ENCODE measurements at places on chromosomes 6 and 20.

DNA sequence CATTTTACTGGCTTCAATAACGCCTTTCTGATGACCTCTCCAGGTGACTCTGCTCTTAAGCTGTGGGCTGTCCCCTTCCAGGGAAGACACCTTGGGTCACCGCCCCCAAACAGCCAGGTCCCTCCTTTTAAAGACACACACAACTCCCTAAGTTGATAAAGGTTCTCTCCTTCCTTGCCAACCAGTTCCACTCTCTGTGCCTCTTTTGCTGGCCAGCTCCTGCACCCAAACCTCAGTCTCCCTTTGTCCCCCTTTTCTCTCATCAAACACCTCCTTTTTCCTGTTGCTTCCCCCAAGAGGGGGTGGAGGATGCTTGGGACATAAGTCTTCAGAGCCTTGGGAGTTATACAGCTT is 1.0 kb downstream of the NCOA6 start:
- DNase-seq, result peak; percentile 92

GRCh38 chr6:125262016-125263013 is 39.5 kb downstream of the HDDC2 start:
- no peak for DNase-seq

- peak; percentile 36 for DNase-seq
Measured at GRCh38 chr20:49398401-49399144, 83.9 kb downstream of the KCNB1 start.

- DNase-seq, result no peak
Measured at GRCh38 chr6:123962508-123962907, 158.8 kb downstream of the NKAIN2 start.

GRCh38 chr20:52410182-52410647 is 218.6 kb upstream of the ZFP64 start:
- peak; percentile 23 for DNase-seq

GRCh38 chr20:3673221-3674070 is 8.4 kb downstream of the ADAM33 start:
- no peak for DNase-seq

DNA sequence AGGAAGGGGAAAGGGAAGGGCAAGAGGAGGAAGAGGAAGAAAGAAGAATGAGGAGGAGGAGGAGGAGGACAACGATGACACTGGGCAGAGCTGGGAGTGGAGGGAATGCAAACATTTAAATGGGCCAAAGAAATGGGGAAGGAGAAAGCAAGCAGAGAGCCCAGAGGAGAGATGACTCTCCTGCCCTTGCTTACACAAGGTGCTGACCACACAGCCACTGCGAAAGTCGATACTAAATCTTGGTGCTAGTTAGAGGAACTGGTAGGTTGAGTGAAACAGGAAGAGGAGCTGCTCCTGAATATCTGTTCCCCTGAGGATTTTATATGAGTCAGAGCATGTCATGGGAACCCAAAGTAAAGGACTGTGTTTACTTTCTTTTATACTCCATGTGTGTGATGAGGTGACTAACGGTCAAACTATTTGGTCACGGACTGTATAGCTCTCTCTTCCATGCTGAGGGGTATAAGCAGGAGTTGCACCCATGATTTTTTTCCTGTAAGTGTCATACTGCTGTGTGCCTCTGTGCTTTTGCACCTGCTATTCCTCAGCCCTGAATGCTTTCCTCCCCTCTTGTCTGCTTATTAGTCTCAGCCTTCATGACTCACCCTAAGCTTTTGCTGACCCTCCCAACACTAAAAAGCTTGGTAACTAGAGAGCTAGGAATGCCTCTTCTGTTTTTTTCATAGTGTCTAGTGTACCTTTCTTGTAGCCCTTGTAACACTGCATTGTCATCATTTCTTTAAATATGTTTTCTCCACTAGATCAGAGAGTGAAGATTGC is 9.5 kb upstream of the PAQR8 start:
- peak; percentile 82 for DNase-seq

GRCh38 chr20:50911716-50912115 is 19.5 kb downstream of the ADNP start:
- DNase-seq, result no peak

GRCh38 chr6:74623027-74623426 is 582.8 kb downstream of the COL12A1 start:
- no peak for DNase-seq

- DNase-seq, result no peak
Measured at GRCh38 chr20:11521476-11522365, 396.0 kb upstream of the BTBD3 start.

DNA sequence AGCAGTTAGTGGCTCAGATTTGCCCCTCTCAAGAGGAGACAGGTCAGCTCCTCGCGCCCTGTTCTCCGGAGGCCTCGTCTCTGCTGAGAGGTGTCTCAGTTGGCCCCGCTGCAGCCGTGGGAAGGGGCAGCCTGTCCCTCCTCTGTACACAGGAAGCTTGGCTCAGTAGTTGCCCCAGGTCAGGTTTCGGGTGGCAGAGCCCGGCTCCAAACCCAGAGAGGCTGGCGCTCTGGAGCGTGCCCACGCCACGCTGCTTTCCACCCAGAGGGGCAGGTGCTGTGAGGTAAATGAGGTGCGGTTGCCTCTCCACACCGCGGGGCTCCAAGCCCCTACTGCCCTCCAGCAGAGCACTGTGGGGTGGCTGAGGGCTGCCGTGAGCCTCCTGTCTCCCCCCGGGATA is 16.0 kb downstream of the DYNLT1 start:
- no peak for DNase-seq

DNA sequence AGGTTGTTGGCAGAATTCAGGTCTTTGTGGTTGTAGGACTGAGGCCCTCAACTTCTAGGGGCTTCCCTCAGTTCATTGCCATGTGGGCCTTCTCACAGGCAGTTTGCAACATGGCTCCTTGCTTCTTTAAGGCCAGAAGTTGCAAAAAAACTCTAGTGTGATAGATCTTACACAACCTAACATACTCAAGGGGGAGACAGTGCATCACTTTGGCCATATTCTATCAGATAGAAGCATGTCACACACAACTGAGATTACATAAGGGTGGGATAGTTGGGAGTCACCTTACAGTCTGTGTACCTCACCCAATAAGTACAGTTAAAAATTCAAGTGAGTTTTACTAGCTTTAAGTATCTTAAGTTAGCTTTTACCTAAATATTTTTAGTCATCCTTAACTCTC is 1.6 kb downstream of the SIRPD start:
- DNase-seq, result no peak

DNA sequence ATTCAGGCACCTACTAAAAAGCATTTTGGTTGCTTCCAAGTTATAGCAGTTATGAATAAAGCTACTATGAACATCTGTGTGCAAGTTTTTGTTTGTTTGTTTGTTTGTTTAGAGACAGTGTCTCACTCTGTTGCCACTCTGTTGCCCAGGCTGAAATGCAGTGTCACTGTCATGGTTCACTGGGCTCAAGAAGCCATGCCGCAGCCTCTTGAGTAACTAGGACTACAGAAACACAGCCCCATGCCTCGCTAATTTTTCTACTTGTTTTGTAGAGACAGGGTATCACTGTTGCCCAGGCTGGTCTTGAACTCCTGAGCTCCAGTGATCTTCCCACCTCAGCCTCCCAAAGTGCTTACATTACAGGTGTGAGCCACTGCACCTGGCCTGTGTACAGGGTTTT is 795.9 kb downstream of the EPHA7 start:
- no peak for DNase-seq

DNA sequence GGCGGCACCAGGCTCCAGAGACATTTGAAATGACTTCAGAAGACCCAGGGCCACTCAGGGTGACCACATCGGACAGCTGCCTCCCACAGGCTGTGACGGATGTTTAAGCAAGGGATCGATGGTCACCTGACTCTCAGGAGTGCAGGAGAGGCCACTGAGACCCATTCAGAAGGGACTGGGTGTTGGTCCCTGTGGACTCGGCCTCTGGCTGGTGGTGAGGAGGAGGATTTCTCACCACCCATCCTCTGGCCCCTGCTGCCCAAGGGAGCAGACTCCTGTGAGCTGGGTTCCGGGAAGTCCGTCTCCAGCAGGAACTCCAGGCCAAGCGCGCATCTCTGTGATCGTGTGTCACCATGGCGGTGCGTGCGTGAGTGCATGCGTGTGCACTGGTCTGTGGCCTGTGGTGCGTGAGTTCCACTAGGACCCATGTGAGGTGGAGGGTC is 25.5 kb downstream of the NPEPL1 start:
- DNase-seq, result no peak

DNA sequence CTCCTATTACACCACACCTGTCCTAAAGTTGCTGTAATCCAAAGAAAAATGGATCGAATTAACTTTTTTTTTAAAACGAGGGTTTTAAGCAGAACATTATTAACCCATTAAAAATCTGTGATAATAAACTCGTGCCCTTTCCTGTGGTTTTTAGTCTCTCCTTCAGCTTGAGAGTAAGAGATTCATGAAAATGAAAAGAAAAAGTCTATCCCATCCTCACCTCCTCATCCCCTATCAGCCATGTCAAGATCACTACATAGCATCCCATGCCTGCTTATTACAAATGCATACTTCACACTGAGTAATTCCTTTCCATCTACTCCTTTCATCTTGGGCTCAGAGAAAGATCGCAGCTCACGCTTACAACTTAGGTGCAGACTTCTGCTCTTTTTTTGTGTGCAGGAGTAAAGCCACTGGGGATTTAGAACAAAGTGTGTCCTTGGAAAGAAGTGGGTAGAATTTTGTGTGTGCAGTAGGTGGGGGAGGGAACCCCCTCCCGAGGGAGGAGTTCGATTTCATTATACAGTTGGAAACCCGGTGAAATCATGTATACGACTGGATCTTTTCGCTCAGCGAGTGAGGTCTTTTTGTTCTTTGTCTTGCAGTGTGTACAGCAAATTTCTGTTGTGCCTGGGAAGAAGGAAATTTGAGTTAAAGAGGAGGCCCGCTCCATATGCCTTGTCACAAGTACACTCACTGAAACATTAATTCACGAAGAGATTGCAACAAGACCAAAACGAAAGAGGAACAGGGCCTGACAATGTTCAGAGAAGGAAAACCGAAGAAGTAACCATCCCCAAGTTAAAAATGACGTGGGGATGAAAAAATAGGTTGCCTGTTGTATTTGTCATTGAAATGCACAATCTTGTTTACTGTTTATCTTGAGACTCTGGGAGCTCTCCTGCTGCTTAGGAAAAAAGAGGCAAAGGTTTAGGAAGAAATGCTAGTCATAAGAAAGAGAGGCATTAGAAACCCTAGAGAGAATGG is 146.5 kb upstream of the ZNF217 start:
- no peak for DNase-seq

- DNase-seq, result no peak
Measured at GRCh38 chr20:18904192-18904591, 90.6 kb downstream of the SCP2D1 start.

GRCh38 chr6:151071295-151071694 is 168.5 kb upstream of the AKAP12 start:
- no peak for DNase-seq

- DNase-seq, result no peak
Measured at GRCh38 chr20:57610261-57610952, 9.8 kb downstream of the ZBP1 start.

- no peak for DNase-seq
Measured at GRCh38 chr20:40978761-40979160, 49.9 kb upstream of the TOP1 start.

- DNase-seq, result peak; percentile 53
Measured at GRCh38 chr6:99868074-99868702, 125.8 kb downstream of the MCHR2 start.

GRCh38 chr6:136415351-136416007 is 125.8 kb upstream of the BCLAF1 start:
- no peak for DNase-seq

- peak; percentile 56 for DNase-seq
Measured at GRCh38 chr6:583116-583515, 73.8 kb downstream of the HUS1B start.

- no peak for DNase-seq
Measured at GRCh38 chr20:53622247-53623133, 28.9 kb upstream of the ZNF217 start.

- DNase-seq, result no peak
Measured at GRCh38 chr6:45772886-45773495, 242.7 kb downstream of the CLIC5 start.

GRCh38 chr20:17565169-17565845 is 4.6 kb upstream of the DSTN start:
- no peak for DNase-seq

DNA sequence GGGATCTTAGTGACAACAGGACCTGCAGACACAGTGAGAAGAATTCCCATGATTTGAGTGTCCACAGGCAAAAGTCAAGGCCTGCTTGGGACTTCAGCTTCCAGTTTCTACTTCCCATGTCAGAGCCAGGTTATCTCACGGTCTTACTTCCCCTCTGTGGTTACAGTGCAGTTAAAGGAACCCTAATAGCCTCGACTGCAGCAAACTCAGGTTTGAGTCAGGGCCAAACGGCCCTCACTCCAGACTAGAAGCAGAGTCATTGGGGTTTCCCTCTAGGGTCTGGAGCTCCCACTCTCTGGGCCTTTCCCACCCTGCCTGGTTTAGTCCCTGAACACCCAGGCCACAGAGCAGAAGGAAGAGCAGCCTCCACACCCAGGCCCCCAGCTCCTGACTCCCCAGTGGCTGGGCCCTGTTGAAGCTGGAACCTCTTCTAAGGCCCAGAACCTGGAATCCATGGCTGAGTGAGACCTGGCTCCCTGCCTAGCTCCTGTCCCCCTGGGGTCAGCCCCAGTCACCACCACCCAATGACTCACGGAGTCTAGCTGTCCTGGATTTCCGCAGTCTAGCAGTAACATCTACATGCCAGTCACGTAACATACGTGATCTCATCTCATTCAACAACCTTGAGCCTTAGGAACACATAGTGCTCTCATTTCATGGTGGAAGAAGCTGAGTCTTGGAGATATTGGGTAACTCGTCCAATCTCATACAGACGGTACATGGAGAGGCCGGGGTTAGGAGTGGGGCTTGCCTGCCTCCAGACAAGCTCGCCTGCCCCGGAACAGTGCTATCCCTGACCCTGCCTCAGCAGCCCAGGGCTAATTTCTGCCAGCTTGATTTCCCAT is 9.2 kb upstream of the GHRH start:
- no peak for DNase-seq

DNA sequence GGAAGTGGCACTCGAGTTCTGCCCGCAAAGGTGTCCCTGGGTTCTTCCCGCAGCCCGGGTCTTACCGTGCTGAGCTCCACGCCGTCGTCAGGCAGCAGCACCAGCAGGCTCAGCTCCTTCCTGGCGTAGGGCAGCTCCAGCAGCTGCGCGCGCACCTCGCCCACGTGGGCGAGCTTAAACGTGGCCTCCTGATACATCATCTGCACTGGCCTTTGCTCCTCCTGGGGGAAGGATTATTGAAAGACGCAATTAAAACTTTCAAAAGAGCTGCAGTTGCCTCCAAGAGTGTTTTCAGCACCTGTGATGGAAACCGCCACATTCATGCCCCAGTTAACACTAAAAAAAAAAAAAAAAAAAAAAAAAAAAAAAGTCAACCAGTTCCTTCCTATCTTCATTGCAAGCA is 11.3 kb downstream of the SERPINB9 start:
- peak; percentile 87 for DNase-seq

- DNase-seq, result no peak
Measured at GRCh38 chr6:89475101-89475500, 42.1 kb downstream of the ANKRD6 start.
